ENCODE measurements at places on chromosomes 4 and X.

- DNase-seq = peak; percentile 32
These were observed 162.9 kb upstream of the USP9X start for GRCh38 chrX:40922307-40922706.

- DNase-seq = no peak
These were observed 2.2 kb downstream of the ATP8A1 start for GRCh38 chr4:42654631-42655268.

DNA sequence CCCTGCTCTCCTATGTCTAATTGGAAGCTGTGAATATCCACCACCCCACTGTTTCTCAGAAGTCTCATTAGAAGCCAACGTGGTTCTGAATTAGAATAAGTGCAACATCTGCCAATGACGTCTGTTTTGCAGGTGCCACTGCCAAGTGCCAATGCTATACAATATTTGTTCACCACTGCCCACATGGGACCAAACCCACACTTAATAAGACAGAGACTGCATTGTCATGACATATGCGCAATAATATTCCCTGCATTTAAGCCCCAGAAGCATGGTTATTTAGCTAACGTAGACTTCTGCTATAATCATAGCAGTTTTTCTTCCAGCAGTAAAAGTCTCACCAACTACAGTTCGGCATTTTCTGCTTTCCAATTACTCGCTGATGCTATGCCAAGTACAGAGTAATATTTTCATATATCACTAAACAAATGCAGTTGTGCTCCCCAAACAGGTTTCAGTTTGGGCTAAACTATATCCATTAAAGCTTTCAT is 262.5 kb upstream of the PCDH18 start:
- DNase-seq = no peak

DNA sequence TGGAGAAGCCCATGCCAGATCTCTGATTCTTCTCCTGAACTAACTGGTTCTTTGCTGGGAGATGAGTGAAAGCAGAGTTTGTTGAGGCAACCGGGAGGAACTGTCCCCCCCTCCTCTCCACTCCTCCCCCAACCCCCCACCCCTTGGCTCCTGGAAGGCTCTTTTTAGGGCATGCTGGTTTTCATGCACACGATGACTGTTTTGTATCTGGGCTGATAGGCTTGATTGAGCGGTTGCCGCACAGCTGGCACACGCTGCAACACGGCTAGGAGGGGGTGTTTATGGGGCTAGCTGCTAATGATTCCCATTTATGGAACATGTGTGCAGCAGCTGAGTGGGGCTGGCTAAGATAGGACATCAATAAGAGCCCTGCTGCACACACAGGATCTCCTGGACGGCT is 137.2 kb downstream of the SMIM20 start:
- no peak for DNase-seq

GRCh38 chr4:176676901-176677300 is 115.8 kb downstream of the VEGFC start:
- DNase-seq = no peak

- DNase-seq = no peak
These were observed 85.5 kb downstream of the HPRT1 start for GRCh38 chrX:134545510-134545909.

- no peak for DNase-seq
These were observed 65.8 kb upstream of the MSN start for GRCh38 chrX:65601530-65602220.

- no peak for DNase-seq
These were observed 51.4 kb downstream of the NDST3 start for GRCh38 chr4:118085700-118086099.

- no peak for DNase-seq
These were observed 153.5 kb downstream of the STK32B start for GRCh38 chr4:5204781-5205180.

DNA sequence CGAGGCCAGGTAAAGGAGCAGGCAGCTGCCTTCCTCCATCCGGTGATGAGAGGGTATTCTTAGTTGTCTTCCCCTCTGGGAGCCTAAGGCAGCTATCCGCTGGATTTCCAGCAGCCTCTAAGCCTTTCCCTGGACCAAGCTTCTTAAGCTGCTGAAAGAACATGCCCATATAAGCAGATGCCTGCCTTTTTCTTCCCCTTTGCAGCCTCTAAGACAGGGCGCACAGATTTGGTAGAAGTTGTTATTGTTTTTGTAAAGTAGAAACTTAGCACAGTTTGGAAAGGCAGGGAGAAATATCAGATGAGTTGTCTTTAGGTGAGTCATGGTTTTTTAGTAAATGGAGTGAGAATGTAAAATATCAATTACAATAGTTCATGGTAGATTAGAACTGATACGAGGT is 210.8 kb downstream of the ARHGAP10 start:
- no peak for DNase-seq

GRCh38 chr4:174349156-174349555 is 65.4 kb downstream of the CEP44 start:
- no peak for DNase-seq

DNA sequence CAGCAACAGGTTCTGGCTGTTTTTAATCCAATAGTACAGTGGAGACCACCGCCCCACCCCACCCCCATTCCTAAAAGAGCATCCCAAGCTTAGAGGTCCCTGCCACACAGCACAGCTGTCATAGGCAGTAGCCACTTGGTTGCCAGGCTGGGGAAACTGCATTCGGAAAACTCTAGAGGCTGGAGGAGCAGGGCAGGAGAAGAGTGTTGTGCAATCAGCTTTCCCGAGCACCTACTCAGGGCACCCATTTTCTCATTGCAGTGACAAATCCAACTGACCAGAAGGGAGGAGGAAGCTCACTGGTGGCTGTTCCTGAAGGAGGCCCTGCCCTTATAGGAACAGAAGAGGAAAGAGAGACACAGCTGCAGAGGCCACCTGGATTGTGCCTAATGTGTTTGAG is 1.1 kb downstream of the CXCL1 start:
- no peak for DNase-seq

GRCh38 chrX:96615448-96615847 is 69.2 kb upstream of the DIAPH2 start:
- no peak for DNase-seq

- no peak for DNase-seq
These were observed 1.7 kb downstream of the CNOT6L start for GRCh38 chr4:77817304-77818072.

GRCh38 chr4:187903106-187903505 is 92.5 kb upstream of the ZFP42 start:
- no peak for DNase-seq

DNA sequence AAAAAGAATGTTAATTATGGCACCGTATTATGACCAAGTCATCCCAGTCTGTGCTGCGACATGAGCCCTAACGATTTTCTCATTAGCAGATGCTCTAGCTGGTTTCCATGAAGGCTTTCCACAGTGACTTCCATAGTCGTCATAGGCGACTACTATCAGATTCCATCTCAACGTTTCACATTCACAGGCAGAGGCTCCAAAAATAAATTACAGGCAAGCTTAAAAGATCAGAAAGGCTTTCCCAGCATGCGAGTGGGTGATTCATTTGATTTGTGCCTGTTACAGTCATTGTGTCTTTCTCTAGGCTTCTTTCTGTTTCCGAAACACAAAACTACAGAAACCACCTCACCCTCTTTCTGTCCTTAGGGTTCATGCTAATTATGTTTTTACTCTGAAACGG is 43.2 kb downstream of the PALLD start:
- no peak for DNase-seq

DNA sequence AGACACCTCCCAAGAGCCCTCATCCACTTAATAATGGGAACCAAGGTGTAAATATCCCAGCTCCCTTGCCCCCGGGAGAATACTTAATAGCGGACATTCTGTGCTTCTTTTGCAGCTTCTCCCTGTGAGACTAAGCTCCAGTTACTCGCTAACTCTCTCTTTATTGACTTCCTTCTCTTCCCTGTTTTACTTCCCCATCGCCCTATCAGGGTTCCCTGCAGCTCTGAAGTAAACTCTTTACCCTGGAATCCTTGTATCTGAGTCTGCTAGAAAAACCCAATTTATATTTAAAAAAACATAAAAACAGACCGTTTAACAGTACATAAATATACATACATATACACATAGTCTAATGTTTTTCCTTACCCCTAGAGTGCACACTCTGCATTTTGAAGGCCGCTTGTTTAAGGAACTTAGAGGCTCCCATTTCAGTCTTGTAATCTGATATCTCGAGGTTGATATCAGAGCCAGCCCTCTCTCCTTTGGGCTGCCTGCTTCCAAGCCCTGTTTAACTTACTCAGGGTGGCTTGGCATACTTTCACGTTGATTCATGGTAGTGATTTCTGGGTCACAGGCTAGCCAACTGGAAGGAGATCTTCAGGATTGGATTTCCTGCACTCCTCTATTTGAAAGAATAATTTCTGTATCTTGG is 177.4 kb upstream of the SCML1 start:
- no peak for DNase-seq

- DNase-seq = no peak
These were observed 108.2 kb downstream of the NSUN7 start for GRCh38 chr4:40857956-40858355.

- no peak for DNase-seq
These were observed 328.5 kb upstream of the AGA start for GRCh38 chr4:177770776-177771175.

DNA sequence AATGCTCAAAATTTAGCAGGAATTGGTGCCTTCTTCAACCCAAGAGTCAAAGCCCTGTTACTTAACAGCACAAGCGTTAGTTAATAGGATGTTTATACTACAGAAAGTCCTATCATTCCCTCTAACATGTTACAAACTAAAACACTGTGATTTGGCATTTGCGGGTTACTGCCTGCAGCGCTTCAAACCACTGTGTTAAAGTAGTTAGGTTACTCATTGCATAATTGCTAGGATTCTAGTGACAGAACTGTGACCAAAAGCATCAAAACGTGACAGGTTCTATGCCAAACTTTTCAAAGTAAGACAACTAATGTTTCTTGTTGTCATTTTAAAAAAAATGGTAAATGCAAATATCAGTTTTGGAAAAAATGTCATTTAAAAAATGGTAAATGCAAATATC is 442.8 kb upstream of the ZFP42 start:
- no peak for DNase-seq

DNA sequence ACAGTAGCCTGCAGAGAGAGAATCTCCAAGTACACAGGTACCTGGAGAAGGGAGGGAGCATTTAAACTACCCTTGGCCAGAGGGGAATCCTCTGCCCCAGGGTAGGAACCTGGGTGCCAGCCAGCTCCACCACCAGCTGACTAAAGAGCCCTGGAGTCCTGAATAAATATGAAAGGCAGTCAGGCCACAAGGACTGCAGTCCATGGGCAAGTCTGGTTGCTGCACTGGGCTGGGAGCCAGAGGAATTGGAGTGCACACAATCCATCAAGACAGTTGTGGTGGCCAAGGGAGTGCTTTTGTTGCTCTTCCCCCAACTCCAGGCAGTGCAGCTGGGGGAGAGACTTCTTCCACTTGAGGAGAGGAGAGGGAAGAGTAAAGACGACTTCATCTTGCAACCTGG is 172.5 kb downstream of the HNRNPD start:
- DNase-seq = no peak

DNA sequence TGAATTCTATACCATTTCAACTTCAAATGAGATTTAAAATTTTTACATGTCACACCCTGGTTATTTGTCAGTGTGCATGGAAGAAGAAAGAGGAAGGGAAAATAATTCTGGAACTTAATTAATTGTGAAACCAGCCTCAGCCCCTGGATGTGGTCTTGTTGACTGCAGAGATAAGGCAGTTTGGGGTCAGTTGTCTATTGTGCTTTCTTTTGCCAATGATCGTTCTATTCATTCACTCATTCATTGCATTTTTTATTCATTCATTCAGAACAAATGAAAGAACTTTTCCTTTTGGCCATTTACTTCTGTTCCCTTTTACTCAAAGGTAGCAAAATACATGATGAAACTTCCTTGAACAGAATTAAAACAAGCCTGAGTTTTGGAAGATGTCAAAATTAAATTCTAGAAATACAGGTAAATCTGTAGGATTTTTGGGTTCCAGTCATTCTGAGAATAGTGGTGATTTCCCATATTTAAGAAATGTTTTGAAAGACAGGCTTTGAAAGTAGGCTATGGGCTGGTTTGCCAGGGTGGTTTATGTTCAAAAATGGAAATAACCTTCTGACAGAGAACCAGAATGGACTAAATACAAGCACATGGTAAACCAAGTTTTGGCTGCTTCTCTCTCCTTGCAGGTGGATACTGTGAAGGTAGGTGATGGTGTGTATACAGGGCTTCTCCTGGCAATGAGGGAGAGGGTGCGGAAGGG is 35.7 kb downstream of the PARM1 start:
- no peak for DNase-seq

DNA sequence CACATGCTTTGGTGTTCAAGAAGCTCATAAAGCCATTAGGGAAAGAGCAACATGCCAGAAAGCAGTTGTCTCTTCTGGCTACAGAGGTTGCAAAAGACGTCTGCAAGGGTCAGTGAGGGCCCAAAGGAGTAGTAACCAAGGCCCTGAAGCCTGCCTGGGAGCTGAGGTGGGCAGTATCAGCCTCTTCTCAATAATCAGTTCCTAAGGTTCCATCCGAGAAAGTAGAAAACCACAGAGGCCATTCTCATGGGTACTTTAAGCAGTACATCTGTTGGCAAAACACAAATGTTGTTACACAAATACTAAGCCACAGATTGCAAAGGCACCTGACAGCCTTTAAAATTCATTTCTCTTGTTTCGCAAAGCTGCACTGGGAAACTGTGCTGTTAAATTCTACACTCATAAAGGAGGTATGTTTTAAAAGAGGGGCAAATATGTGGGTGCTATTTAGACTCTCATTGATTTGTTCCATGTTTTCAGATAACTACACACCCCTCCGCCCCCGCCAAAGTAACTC is 37.7 kb downstream of the MECP2 start:
- DNase-seq = no peak

DNA sequence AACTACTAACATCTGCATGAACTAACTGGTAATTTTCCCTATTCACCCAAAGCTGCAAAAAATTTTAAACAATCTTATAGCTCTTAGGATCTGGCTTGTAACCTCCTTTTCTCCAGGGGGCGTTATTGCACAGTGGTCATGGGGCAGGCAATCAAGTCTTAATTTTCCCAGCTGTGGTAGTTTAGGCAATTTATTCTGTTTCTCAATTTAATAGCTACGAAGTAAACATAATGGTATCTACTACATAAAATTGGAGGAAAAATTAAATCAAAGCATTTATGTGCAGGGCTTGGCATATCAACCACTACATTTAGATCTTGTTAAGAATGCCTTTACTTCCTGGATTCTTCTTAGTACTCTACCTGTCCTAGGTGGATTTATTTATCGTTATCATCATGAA is 137.4 kb upstream of the GUCY1A1 start:
- DNase-seq = no peak

All from K562 (cell line).